Tibial nerve (tissue), 4 donors: ENCODE measurements at places on chromosomes 11 and 22. TPM values are rescaled to one million over a fixed set of nuclear protein-coding genes. Genes with fewer than 3 reads are reported as not detected.

The PIWIL4 gene
- 9.0 TPM for total RNA-seq

The SAA1 gene
- 58.8 TPM for total RNA-seq

The CDC42EP1 gene
- total RNA-seq, result 33.7 TPM

The ABTB2 gene
- total RNA-seq, result 8.2 TPM

The LDHAL6A gene
- not detected for total RNA-seq

The SFI1 gene
- 66.9 TPM for total RNA-seq

The MFNG gene
- total RNA-seq, result 11.7 TPM

The MUC5AC gene
- not detected for total RNA-seq

The MCAM gene
- 612 TPM for total RNA-seq

The LSP1 gene
- total RNA-seq, result 46.5 TPM

The LINC01488 gene
- not detected for total RNA-seq

The ESRRA gene
- total RNA-seq, result 28.5 TPM

The MS4A13 gene
- not detected for total RNA-seq

The SAA4 gene
- not detected for total RNA-seq

The RAG1 gene
- total RNA-seq, result 0.60 TPM

The STARD10 gene
- 24.3 TPM for total RNA-seq

The APOBEC3B gene
- total RNA-seq, result 3.3 TPM

The KRTAP5-10 gene
- total RNA-seq, result not detected

The DEFB131B gene
- total RNA-seq, result not detected

The MPEG1 gene
- total RNA-seq, result 9.8 TPM
